ENCODE measurements at places on chromosomes 1 and 21.

DNA sequence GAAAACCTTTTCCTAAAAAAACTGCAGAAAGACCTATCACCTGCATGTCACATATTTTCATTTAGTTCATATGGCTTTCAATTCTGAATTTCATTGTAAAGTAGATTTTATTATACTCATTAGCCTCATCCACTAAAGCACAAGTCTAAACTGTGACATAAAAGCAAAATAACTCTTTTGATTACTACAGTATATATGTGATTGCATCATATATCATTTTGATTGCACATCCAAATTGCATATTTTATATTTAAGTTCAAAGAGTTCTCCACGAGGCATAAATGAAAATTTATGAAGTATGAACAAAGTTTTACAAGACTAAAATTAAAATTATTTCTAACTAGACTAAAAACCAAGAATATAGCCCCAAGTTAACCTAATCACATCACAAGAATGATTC is 19.3 kb downstream of the PALMD start:
- no peak for DNase-seq

- DNase-seq: no peak
Observed at GRCh38 chr1:151499930-151500329, 11.3 kb upstream of the CGN start.

- DNase-seq: no peak
Observed at GRCh38 chr1:156089704-156090103, 7.4 kb upstream of the MEX3A start.

GRCh38 chr1:64750875-64751274 is 6.0 kb downstream of the RAVER2 start:
- DNase-seq: no peak

DNA sequence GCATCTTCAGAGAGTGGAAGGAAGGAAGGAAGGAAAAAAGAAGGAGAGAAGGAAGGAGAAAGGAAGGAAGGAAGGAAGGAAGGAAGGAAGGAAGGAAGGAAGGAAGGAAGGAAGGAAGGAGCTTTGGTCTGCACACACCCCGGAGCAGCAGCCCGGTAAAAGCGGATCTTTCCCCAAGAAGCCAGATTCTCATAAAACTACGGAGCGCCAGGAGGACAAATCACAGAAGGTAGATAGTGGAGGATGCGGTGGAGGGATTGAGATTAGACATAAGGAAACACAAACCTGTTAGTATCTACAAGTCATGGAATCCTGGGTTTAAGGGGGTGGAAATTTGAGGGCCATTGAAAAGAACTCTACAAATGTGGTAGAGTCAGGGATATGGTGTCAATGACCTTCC is 36.7 kb downstream of the PAX7 start:
- no peak for DNase-seq

DNA sequence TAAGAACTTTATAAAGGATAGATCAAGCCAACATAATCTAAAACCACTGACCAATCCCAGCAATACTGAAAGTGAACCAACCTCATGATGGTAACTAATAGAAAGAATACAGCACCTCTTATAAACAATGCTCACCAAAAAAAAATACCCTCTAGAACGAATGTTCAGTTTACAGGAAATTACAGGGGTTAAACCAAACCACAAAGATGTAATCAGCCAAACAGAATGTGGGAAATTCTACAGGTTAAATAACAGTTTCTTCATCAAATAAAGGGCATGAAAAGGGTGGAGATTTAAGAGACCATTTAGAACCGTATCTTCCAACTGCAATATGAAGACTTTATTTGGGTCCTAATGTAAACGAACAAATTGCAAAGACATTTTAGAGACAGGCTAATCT is 30.4 kb downstream of the ARID4B start:
- DNase-seq: no peak

DNA sequence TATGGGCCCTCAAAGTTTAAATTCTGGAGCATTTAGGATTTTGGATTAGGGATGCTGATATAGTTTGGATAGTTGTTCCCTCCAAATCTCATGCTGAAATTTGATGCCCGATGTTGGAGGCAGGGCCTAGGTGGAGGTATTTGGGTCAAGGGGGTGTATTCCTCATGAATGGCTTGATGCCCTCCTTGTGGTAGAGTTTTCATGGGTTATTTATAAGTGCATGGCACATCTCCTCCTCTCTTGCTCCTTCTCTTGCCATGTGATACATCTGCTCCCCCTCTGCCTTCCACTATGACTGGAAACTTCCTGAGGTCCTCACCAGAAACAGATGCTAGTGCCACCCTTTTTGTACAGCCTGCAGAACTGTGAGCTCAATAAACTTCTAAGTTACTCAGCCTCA is 17.5 kb upstream of the NKAIN1 start:
- DNase-seq: no peak

GRCh38 chr21:45873418-45873817 is 108.2 kb upstream of the COL6A1 start:
- no peak for DNase-seq

- no peak for DNase-seq
Observed at GRCh38 chr1:39562886-39563285, 13.7 kb downstream of the PABPC4 start.

DNA sequence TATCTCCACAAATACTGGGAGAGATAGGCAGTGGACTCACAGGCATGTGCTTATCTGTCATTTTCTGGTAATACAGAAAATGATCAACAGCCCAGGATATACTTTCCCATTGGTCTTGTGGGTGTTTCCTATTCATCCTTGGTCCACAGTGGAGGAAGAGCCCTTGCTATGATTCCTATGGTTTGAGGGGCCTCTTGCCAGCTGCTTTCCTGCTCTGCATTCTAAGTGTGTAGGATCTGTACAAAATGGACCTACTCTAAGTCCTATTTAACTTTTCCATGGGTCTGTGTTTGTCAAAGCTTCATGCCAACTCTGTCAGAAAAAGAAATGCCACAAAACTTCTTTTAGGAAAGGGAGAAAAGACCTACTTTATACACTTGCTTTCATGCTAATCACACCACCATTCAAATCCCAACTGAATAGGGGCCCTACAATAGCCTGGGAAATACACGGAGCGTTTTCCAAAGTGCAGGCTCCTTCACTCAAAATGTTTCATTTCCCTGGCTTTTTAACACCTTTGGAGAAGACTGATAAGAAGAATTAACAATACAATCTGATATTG is 16.4 kb downstream of the PLPP3 start:
- no peak for DNase-seq

DNA sequence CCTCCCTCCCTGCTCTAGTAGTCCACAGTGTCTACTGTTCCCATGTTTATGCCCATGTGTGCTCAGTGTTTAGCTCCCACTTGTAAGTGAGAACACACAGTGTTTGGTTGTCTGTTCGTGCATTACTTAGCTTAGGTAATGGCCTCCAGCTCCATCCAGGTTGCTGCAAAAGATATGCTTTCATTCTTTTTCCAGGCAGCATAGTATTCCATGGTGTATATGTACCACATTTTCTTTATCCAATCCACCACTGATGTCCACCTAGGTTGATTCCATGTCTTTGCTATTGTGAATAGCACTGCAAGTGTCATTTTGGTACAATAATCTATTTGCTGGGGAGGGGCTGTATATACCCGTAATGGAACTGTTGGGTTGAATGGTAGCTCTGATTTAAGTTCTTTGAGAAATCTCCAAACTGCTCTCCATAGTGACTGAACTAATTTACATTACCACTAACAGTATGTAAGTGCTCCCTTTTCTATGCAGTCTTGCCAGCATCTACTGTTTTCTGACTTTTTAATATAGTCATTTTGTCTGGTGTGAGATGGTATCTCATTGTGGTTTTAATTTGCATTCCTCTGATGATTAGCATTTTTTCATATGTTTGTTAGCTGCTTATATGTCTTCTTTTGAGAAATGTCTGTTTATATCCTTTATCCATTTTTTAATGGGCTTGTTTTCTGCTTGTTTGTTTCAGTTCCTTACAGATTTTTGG is 191.9 kb upstream of the DMRTA2 start:
- DNase-seq: no peak

DNA sequence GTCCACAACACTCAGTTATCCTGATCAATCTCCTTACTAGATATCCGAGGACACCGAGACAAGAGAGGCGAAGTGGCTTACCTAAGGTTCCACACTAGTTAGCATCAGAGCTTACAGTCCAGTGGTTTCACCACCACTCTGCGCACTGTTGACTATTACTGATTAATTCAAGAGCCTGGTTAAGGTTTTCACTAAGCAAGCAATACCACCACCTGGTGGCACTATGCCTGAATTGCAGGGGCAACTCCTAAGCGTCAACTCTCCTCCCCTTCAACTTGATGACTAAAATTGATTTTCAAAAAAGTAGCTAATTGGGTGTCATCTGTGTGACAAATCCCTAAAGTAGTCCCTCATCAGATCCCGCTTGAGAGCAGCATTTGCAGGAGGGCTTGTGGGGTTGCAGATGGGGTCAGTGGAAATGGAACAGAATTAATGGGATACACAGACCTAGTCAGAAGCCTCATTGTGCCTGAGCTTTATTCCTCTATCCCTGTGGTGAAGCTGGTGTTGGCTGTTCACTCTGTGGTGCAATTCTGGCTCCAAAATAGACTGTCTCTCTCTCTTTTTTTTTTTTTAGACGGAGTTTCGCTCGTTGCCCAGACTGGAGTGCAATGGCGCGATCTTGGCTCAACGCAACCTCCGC is 9.1 kb downstream of the TTC22 start:
- DNase-seq: no peak

GRCh38 chr1:42845866-42846256 is 552 bp upstream of the ZNF691 start:
- DNase-seq: no peak

DNA sequence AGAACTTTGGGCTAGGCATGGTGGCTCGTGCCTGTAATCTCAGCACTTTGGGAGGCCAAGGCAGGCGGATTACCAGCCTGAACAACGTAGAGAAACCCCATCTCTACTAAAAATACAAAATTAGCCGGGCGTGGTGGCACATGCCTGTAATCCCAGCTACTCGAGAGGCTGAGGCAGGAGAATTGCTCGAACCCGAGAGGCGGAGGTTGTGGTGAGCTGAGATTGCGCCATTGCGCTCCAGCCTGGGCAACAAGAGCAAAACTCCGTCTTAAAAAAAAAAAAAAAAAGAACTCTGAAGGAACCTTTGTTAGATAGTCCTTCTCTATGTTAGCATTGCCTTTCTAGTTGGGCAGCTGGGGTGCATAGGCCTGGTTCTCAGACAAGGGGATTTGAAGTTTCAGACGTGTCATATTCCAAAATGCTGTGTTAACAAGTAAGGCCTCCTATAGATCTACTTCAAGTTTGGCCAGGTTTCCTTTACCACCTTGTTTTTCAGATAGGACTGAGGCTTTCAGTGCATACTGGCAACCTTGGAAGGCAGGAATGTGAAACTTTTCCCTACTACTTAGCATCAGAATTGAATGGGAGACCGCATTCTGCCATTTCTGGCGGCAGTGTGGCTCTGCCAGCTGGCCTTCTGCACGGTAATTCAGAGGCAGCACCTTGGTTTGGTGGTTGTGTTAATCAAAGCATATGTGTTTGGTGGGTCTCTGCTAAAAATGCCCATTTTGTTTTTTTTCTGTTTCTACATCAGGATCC is 6.1 kb downstream of the UQCRH start:
- DNase-seq: no peak

DNA sequence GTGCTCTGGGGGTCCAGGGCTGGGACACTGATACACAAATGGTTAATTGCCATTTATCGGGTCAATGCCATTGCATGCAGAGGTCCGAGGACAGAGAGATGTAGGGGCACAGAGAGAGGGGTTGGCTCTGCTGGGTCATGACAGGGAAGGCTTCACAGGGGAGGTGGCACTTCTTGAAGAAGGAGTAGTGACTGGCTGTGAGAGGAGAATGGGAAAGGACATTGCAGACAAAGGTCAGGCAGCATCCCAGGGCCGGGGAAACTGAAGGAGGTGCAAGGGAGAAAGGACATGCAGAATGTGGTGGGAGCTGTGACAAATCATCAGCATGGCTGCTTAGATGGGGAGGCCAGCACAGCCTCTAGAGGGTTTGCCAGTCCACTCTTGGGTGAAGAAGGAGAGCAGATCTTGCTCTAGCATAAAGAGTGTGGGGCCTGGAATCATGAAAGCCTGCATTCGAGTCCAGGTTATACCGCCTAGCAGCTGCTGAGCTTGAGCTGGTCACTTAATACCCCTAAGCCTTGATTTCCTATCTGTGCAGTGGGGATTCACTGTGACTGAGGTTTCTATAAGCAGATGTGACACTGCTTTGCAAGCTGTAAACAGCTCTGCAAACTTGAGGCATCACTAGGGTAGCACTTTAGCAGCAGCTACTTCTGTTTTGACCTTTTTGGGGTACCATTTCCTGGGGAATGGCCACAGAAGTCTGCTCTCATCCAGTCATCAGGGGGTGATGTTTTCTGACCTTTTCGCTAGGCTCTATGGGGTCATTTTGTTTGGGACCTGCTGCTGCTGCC is 59.2 kb upstream of the EPS8L3 start:
- DNase-seq: no peak

- no peak for DNase-seq
Observed at GRCh38 chr1:158145173-158145719, 35.4 kb upstream of the CD1D start.

- no peak for DNase-seq
Observed at GRCh38 chr1:208808301-208808700, 564.1 kb upstream of the PLXNA2 start.

All from caudate nucleus (tissue), 63 donors.